Liver (tissue), 10 donors: ENCODE measurements at places on chromosomes 1 and 21.

DNA sequence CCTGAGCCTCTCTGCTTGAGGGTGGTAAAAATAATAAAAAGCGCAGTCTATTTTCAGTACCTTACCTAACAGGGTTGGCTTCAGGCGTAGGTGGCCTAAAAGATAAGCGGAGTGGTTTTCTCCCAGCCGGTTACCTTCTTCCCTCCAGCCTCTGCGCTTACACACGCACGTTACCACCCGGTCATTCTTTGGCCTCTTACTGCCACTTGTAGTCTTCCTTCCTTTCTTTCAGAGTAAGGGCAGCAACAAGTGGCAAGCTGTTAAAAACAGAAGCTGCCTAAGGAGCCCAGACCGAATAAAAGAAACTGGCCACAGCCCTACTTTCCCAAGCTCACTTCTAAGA, 35.4 kb downstream of the CLCA1 start:
- no peak for DNase-seq

- DNase-seq: no peak
Observed at GRCh38 chr1:76300556-76300955, 226.0 kb downstream of the ST6GALNAC3 start.

DNA sequence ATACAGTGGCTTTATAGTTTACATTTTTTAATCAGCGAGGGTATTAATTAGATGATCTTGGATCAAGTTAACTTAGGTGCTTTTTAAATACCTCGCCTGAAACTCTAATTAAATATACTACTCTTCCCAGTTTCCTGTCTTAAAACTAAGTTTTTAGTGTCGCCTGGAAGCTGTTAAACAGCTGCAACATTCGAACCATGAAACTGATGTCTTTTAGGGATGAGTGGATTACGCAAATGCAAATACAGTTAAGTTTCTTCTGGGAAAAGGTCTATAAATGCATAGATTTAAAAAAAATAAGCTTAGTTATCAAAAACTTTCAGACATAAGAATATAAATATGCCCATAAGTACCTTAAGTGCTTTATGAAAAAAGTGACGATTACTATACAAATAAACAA, 228.3 kb downstream of the PTPRC start:
- no peak for DNase-seq

DNA sequence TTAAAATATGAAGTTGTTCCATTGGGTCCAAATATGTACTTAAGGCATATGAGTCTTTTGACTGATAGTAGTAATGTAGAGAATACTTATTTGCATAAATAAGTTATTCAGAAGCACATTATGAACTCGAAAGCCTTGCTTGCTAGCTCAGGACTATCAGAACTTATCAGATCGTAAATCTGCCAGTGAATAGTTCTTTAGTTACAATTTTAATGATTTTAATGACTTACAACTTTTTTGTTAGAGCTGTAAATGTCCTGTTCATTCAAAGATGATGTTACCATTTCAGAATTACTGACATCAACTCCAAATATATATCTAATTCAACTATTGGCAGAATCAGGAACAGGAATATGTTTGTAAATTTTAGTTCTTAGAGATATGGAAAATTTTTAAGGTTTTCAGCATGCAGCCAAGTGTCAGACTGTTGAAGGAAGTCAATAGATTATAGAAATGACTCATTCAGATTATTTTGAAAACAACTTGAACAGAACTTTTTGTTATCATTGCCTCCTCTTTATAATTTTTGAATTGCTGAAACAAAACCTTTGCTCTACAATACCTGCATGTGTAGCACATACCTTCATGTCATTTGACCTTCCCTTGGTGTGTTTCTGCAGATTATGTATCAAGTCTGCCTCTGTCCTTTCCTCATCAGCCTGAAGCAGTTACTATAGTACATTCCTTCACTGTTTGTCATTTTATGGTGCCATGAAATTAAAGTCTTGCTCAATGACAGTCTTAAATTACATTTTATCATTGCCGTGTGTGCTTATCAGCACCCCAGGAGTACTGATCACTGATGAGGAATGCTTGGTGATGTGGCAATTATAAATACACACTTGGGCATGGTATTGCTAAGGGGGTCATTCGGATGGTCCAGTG, 44.9 kb downstream of the LRRC8D start:
- no peak for DNase-seq

DNA sequence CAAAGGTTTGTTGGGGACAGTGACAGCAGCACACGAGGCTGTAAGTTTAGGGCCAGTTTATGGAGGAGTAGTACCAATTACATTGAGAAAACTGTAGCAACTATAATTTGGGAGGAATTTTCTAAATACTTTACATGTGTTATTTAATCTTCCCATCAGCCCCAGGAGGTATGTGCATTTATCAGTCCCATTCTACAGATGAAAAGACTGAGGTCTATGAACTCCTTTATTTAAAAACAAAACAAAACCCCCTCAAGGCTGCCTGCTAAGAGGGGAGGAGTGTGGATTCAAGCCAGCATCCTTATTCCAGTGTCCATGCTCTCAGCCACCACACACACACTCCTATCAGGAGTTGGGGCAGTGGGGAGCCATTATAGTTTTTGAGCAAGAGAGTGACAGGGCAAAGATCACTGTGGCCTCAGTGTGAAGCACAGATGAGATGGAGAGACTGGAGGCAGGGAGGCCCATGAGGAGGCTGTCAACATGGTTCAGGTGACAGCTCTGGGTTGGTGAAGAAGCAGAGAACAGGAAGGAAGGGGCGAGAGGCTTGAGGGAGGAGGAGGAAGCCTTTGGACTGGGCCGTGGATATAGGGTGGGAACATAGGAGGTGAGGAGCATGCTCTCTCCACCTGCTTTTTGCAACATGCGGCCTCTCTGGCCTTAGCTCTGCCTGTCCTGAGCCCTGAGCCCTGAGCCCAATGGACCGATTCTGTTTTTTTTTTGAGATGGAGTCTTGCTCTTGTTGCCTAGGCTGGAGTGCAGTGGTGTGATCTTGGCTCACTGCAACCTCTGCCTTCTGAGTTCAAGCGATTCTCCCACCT, 9.7 kb downstream of the TNFRSF1B start:
- no peak for DNase-seq

DNA sequence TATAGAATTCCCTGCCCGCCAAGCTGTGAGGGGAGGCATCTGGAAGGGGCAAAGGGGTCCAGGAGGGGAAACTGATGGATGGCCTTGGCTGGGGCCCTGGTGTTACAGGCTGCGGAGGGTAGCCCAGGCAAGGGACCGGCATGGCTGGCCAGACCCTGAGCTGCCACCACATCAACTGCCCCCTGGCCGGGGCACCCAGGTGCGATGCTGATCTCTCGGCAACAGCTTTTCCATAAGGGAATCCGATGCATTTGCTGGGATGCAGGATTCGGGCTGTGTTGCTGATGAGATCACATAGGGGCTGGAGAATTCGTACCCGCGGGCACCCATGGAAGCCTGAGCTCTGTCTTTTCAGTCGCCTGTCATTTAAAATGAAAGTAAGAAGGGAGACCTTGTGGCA, 73.7 kb downstream of the PRDM16 start:
- no peak for DNase-seq

DNA sequence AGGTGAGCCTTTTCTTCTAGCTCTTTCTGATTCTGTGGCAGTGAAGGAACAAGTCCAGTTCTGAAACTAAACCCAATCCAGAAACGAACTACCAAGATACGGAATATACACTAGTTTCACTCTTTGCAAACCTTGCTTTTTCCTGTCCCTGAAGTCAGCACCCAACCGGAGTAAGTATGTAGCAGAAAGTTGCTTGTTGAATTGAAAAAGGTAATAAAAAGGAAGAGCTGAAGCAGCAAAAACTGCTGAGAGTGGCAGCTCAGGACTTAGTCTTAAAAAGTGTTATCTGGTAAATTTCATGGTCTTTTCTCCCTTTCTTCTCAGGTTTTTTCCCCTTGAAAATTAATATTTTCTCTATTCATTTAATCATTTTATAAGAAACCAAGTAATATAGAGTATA, 9.4 kb upstream of the NT5C1A start:
- no peak for DNase-seq

DNA sequence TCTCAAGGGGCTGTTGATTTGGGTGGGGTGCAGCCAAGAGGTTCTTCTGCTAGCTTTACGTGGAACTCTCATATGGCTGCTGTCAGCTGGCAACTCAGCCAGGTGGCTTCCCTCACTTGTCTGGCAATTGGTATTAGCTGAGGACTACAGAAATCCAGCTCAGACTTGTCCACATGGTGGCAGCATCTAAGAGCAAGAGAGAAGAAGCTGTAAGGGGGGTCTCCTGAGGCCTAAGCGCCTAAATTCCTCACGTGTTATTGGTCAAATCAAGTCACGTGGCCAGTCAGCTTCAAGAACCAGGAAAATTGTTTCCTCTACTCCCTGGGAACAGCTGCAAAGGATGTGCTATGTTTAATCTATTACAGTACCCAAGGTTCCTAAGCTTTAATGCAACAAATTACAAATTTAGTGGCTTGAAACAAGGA, 4.2 kb upstream of the DYRK3 start:
- no peak for DNase-seq

- no peak for DNase-seq
Observed at GRCh38 chr1:36938819-36939218, 95.5 kb downstream of the GRIK3 start.

GRCh38 chr1:64965366-64966157, 787 bp downstream of the JAK1 start:
- DNase-seq: peak; percentile 64

GRCh38 chr1:46303872-46304326, 401 bp downstream of the UQCRH start:
- no peak for DNase-seq

GRCh38 chr1:154816369-154816768, 53.7 kb downstream of the KCNN3 start:
- no peak for DNase-seq

- DNase-seq: no peak
Observed at GRCh38 chr1:27658951-27659496, 13.0 kb downstream of the IFI6 start.

DNA sequence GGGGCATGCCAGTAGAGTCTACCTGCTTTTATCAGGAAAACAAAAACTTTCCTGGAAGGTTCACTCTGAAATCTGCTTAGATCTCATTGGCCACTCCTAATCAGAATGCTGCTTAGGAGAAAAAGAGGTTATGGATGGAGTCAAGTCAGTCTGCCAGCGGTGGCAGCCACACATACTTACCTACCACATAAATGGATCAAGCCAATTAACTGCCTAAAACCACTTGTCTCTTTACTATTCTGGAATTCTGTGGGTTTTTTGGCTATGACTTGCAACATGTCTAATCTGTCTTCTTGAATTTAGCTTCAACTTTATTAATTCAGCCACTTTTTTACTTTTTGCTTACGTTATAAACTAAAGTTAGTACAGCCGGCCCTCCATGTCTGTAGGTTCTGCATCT, 140.2 kb upstream of the SERTAD4 start:
- no peak for DNase-seq

GRCh38 chr1:100759188-100759587, 39.6 kb downstream of the VCAM1 start:
- DNase-seq: no peak

DNA sequence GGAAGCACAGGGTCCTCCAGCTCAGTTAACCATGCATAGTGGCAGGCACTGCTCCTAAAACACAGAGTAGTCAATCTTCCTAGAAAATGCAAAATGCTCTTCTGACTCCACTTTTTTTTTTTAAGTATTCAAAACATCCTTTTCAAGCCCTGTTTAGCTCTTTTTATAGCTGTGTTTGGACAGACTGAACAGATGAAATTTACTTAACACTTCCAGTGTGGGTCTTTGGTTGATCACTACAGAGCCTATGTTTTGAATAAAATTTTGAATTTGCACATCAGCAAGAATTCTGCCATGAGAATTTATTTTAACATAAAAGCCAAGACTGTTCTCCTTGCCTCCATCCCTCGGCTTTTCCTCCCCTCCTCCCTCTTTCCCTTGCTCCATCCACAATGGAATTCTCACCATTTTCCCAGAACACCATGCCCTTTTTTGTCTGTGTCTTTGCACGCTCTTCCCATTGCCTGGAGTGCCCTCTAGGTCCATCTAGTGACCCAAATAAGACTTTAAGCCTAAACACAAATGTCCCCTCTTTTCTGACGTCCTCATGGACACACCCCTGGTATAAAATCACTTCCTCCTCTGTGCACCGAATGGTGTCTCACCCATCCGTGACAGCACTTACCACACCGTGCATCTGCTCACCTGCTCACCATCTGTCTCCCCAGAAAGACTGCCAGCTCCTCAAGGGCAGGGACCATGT, 24.0 kb upstream of the CPT2 start:
- no peak for DNase-seq

DNA sequence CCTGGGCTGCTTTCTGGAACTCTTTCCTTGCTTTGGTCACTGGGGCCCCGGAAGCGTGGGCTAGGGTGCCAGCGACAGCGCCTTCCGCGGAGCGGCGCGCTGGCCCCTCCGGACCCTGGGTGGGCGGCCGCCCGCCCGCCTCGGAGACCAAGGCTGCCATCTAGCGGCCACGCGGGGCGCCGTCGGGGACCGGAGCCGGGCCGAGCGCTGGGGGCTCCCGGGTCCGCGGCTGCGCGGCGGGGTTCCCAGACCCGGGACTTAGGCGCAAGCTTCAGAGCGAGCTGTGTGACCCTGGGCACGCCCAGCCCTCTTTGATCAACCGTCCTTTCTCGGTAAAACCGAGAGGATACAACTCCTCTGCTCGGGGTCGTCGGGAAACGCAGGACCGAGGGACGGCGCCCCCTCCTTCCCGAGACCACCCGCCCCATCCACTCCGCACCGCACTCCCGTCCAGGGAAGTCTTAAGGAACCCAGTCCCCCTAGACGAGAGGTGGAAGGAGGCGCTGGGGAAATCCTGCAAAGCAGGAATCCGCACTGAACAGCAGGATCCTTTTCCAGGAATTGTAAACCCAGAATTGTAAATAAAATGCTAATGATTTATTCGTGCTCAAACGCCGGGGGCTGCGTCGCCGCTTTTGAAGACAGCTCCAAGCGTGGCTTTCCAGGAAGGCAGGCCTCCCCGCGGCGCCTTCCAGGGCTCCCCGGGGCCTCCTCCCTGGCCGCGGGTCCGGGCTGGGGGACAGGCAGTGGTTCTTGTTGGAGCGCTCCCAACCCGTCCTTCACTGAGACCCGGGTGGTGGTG, 41.2 kb downstream of the RRAGC start:
- peak; percentile 64 for DNase-seq

- DNase-seq: no peak
Observed at GRCh38 chr1:175530183-175530582, 213.2 kb downstream of the TNR start.

GRCh38 chr1:184567637-184568036, 180.8 kb downstream of the C1orf21 start:
- no peak for DNase-seq

- DNase-seq: no peak
Observed at GRCh38 chr1:65429806-65430205, 9.3 kb downstream of the LEPR start.

DNA sequence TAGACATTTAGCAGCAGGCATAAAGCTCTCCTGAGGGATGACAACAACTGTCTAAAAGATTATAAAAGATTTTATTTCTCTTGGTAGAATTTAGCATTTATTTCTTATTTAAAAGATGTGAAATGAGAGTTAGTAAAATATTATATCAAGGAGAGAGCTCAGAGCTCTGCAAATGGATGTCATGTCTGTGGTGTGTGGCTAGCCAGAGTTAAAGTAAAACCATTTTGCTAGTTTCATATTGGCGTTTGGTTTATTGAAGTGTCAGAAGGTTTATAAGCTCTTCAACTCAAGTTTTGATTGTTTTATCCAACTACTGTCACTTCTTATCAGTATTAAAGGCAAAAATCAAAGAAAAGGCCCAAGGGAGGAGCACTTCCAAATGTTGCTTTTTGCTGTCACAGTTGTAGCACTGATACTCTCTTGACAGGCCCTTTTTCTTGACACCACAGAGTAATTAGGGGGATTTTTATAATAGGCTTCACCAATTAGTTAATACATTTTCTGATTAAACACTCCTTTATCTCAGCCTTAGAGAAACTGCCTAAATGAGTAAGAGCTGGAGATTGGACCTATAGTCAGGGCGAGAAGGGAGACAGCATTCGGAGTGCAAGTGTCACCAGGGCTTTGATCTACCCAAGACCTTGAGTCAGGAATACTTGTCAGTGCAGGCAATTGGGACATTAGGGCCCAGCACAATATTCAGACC, 233.9 kb downstream of the PTBP2 start:
- no peak for DNase-seq
